ENCODE measurements at places on chromosomes 7 and 10.

DNA sequence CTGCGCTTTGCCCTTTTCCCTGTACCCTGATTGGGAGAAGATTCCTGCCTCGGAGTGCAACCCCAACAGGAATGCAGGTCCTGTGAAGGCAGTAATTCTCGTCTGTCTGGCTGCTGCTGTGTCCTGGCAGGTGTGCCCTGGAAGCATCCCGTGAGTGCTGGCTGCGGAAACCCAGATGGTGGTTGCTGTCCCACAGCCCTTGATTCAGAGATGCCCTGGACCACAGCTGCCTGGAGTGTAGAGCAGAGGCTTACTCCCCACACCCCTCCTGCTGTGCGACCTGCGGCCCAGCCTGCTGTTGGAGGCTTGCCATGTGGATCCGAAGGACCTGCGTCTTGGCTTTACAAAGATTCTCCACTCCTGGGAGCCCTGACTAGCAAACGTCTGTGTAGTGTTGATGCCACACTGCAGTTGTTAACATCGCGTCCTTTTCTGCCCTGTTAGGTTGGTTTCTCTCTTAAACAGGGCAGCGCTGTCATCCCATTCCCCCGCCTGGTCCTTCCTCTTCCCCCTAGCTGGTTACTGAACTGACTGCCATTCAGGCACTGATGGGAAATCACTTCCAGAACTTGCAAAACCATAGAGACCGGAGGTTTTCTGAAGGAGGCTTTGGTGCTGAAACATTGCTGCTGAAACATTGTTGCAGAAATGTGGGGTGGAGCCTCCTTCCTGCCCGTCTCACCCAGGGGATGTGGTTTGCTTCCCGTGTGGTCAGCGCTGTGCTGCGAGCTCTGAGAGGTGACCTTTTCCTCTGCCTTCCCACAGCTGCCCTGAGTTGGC is 53.3 kb downstream of the DNAJB6 start:
- DNase-seq: no peak

DNA sequence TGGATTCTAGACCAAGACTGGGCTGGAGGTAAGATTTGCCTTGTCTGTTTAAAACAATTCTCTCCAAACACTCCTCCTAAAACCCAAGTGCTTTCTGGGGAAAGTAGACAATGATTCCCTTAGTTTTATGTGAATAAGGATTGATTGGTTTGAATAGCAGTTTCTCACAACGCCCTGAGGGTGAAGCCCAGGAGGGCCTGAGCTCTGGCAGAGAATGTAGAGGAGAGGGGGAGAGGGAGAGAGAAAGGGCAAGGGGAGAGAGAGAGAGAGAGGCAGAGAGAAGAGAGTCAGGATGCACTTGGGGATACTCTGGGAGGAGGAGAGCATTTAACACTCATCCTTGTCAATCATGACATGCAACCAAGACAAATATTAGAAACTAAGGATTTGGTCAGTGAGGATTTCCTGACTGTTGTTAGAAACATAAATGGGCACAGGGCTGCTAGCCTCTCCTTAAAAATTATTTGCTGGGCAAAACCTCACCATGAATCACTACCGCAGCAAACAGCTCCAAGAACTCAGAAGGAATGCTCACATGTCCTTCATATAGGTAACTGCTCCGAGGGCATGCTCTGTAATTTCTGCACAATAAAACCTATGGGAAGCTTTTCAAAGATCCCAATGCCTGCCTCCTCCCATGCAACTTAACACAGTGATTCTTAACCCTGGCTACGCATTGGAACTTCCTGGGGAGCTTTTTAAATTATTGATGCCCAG is 55.2 kb upstream of the RAPGEF5 start:
- no peak for DNase-seq

- no peak for DNase-seq
Measured at GRCh38 chr10:119353421-119353820, 146.1 kb downstream of the GRK5 start.

GRCh38 chr10:86700851-86701617 is 32.7 kb downstream of the LDB3 start:
- no peak for DNase-seq

- DNase-seq: no peak
Measured at GRCh38 chr10:62763155-62763554, 41.4 kb upstream of the ADO start.

DNA sequence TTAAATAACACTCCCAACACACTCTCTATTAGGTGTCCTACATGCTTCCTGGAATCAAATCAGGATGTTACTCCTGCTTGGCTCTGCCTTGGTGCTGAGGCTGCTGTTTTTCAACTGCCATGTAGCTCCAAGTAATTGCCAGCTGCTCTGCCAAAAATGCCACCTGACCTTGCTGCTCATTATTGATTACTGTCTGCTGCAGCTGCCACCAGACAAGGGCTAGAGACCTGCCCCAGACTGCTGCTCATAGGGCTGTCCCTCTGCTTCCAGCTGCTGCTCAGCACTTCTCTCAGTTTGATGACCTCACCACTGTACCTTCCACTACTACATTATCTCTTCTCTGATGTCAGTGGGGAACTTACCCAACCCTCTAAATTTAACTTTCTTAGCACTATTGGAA is 102.5 kb downstream of the PCLO start:
- no peak for DNase-seq

GRCh38 chr10:127884501-127884900 is 8.2 kb downstream of the CLRN3 start:
- DNase-seq: no peak

DNA sequence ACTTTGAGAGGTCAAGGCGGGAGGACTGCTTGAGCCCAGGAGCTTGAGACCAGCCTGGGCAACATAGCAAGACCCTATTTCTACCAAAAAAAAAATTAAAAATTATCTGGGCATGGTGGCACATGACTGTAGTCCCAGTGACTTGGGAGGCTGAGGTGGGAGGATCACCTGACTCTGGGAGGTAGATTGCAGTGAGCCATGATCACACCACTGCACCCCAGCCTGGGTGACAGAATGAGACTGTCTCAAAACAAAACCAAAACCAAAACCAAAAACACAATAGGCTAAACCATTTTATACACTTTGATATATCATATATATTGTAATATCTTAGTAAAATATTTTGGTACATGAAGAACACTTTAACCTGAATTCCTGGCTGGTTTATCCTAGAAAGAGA is 101.6 kb downstream of the RAPGEF5 start:
- no peak for DNase-seq

DNA sequence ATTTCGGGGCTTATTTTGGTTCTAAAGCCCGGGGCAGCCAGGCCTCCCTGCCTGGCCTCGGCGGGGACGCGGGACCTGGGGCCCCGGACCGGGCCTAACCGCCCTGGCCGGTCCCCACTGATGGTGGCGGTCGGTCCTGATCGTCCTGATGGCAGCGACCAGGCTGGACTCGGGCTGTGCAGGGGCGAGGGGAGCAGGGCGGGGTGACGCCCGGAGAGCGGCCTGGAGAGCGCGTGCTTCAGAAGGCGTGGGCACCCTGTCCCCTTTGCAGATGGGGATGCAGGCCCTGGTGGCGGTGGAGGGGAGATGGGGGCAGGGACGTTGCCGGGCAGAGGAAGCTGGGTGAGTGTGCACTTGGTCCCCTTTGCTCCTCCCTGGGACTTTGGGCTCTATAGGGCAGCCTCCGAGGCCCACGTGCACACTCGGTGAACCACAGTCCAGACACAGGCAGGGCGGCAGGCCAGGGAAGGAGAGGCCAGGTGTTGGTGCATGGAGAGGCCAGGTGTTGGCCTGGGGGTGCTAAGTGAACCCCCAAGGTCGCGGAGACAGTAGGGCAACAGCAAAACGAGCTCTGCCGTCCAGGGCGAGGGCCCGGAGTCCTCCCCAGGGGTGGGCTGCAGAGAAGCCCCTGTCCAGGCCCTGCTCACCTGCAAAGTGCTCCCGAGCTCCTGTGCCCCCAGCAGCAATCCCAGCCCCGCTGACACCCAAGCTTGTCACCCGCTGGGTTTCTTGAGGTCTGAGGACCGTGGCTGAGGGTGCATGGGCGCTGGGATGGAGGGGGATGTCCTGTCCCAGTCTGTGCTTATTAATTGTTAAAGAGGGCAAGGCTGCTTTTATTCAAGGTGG is 42.4 kb upstream of the FAM20C start:
- no peak for DNase-seq

DNA sequence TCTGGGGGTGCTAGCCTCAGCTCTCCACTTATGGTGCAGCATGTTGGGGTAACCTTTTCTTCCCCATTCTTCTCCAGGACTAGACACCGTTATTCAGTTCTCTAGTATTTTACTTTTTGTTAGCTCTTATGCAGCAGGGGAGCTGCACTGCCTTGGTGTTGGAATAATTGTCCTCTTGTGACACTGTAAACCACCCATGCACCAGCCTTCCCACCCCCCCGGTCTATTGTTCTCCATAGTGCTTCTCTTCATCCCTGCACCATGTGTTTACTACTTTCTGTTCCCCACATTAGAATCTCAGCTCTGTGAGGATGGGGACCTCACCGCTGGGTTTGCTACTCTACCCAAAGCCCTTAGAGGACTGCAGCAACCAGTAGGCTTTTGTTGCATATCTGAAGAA is 230.7 kb downstream of the RPS24 start:
- DNase-seq: no peak

DNA sequence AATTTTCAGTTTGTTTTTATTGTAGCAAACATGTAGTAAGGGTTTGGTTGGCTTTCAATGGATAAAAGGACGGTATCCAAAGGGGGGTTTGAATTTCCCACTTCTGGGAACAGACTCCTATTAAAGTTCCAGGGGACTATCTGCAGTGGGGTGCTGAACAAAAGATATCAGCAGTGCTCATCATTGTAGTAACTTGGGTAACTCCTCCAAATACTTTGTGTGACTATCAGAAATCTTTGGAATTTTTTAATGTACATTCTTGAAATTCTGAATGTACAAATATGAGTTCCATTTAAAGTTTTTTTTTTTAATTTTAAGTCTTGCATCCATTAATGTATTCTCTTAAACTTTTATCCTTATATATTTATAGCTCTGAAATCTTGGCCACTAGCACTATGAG is 42.1 kb downstream of the CYP51A1 start:
- no peak for DNase-seq

GRCh38 chr7:108028111-108028510 is 25.1 kb upstream of the LAMB1 start:
- no peak for DNase-seq

- DNase-seq: no peak
Measured at GRCh38 chr7:25068502-25069213, 56.4 kb downstream of the CYCS start.

- DNase-seq: no peak
Measured at GRCh38 chr10:3853016-3853415, 68.0 kb upstream of the KLF6 start.

DNA sequence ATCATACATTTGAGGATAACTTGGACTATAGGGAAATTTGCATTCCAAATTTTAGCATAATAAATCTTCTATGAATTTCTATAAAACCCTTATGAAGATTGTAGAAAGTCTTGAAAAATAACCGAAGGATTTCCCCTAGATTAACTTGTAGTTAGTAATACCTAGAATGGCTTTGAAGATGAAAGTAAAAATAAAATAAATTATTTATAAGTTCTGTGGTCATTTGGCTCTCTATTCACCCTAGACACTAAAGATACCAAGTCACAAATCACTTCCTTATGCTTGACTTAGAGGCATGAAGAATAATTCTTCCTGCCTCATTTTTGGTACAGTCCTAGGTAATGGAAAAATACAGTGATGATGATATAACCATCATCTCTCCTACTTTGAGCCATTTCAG is 79.3 kb downstream of the CSTF2T start:
- no peak for DNase-seq

DNA sequence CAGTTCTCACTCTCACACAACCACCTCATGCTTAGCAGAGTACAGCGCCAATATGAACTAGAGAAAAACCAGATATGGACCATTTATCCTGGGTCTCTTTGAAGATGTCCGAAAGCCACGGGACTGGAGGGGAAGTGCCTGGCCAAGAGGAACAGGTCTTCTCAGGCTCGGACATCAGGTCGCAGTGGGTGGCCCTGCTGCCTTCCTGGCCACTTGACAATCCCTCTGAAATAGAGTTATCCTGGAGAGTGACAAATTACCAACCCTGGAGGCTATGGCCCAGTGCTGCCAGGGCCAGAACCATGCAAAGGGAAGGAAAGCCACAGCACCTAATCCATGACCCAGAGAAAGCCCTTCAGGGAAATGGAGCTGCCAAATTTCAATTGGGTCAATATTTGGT is 646.8 kb upstream of the NRP1 start:
- no peak for DNase-seq

DNA sequence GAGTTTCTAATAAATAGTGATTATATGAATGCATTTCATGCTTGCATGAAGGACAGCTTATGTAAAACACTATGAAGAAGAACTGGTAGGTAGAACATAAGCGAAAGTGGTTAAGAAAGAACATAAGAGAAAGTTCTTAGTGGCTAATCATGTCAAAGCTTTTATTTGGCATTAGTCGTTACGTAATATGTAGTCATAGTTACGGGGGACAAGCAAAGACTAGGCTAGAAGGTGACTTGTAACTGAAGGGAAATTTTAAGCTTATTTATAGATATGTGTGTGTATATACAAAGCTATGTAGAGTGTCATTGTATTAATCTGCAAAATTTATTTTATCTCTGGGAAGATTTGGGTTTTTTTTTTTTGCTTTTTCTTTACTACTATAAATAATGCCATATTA is 36.9 kb downstream of the CAPZA2 start:
- no peak for DNase-seq

- no peak for DNase-seq
Measured at GRCh38 chr10:71232089-71232998, 20.0 kb downstream of the UNC5B start.

GRCh38 chr10:130141878-130142277 is 5.7 kb downstream of the GLRX3 start:
- DNase-seq: no peak

GRCh38 chr10:131609176-131609575 is 291.6 kb upstream of the PPP2R2D start:
- no peak for DNase-seq

DNA sequence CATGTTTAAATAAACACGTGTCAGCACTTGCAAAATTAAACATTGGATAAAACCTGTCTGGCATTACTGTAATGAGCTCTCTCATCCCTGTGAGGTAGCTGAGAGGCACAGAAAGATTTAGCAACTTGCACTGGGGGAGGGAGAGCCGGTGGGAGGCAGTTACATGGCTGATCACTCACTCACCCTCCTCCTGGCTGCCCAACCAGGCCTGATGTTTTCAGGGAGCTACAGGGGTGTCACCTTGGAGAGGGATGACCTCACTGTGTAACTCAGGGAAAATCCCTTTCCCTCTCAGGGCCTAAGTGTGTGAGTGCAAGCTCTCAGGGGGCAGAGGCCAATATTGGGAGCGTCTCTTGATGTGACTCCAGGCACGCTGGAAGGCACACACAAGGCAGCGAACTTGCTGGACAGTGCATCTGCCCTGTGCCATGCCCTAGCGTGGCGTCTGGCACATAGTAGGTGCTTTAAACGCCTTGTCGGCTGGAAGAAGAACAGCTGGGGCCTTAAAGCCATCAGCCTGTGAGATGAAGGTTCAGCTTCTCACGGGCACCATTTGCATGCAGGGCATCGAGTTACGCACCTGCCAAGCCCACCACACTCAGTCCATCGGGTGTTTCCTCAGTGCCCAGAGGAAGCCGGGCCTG is 51.1 kb downstream of the ELFN1 start:
- no peak for DNase-seq

Measured in SW 1271 (cell line).